Fibroblast of skin of right biceps (primary cell): ENCODE measurements at places on chromosomes 12 and 14.

DNA sequence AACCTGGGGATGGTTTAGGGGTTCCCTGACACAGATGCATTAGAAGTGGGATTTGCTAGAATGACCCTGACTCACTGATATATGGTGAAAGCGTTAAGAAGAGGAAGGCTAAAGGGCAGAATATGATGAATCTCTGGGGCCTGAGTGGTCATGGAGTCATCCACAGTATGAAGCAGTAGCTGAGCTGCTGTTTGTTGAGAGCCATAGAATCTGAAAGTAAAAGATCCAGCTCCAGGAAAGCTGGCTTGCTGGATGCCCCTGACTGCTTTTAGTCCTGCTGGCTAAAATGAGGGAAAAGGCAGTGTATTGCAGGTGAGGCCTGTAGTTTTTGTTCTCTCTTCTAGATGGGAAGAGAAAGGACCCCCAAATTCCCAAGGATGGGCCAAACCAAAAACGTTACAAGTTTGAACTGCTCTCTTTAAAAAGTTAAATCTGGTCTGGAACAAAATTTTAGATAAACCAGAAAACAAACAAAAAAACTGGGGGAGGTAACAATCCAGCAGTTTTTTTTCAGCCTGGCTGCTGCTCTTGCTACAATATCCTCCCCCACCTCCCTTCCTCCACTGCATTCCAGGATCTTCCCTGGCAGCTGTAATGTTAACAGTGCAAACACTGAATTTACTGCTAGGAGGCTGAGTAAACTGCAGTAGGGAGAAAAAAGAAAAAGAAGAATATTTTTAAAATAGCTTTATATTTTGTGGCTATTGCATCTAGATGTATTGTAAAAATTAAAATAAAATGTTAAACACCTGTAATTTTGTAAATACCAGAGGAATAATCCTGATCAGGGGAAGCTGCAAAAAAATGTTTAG, 16.5 kb downstream of the SEL1L start:
- peak; percentile 47 for DNase-seq

DNA sequence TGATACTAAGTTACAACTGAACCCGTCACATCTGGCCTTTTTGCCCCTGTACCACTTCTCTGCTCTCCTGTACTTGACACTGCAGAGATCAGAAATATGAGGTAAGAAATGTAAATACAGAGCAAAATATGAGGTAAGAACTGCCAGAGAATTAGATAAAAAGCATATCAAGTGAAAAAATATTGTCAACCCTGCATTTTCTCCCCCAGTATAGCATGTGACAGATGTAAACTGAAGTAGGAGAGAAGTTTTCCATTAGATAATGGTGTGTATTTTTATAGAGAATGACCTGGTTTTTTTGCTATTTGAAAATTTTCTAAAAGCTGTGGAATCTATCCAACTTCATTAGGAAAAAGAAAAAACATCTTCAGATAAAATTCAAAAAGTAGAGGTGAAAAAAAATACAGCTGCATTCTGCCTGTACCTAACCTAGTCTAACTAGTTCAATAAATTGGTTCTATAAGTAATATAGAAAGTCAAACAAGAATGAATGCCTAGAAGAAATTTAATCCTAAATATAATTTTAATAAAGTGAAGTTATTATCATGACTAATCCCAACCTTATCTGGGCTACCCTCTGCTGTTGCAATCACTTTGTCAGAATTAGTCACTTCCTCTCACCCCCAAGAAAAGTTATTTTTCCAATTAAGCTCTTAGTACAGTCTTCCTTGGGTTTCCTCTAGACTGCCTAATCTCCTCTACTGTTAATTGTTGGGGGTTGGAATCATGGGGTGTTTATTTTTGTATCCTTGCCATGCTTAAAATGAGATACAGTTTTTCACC, 210.0 kb downstream of the RASSF9 start:
- peak; percentile 85 for DNase-seq

- peak; percentile 67 for DNase-seq
These were observed 1096.6 kb downstream of the FLRT2 start for GRCh38 chr14:86626530-86626929.

GRCh38 chr14:99679111-99679510, 5.0 kb upstream of the CYP46A1 start:
- no peak for DNase-seq

DNA sequence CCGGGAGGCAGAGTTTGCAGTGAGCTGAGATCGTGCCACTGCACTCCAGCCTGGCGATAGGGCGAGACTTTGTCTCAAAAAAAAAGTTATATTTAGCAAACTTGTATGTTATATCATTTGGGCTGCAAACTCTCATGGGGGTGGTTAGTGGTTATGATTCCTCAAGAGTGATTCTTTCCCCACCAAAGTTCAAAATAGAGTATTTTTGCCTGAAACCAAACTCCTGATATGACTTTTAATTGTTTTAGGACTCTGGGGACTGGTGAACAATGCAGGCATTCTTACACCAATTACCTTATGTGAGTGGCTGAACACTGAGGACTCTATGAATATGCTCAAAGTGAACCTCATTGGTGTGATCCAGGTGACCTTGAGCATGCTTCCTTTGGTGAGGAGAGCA, 18.6 kb downstream of the HSD17B6 start:
- no peak for DNase-seq

GRCh38 chr12:54521293-54522060, 23.9 kb downstream of the NCKAP1L start:
- no peak for DNase-seq

- DNase-seq, result no peak
These were observed 98.2 kb downstream of the DENND5B start for GRCh38 chr12:31492599-31493196.

DNA sequence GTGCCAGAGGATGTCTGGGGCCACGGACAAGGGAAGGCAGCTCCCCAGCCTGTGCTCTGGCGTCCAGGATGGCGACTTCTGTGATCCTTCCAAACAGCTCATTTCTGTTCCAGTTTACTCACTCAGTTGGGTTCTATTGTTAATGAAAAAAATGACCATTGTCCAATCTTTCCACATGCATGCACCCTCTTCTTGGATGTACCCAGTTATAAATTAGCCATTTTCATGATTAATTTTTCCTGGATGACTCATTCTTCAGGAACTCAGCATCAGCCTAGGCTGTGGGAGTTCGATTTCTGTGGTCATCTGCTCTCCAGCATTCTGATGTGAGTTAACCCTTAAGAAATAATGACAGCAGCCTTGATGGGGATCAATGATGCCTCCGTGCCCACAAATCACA, 926.8 kb downstream of the BCL11B start:
- DNase-seq, result peak; percentile 40

GRCh38 chr14:103097994-103098957, 3.8 kb downstream of the EXOC3L4 start:
- no peak for DNase-seq

GRCh38 chr14:102170061-102170460, 30.4 kb downstream of the WDR20 start:
- no peak for DNase-seq

- peak; percentile 33 for DNase-seq
These were observed 4.4 kb upstream of the SDS start for GRCh38 chr12:113407931-113408600.

DNA sequence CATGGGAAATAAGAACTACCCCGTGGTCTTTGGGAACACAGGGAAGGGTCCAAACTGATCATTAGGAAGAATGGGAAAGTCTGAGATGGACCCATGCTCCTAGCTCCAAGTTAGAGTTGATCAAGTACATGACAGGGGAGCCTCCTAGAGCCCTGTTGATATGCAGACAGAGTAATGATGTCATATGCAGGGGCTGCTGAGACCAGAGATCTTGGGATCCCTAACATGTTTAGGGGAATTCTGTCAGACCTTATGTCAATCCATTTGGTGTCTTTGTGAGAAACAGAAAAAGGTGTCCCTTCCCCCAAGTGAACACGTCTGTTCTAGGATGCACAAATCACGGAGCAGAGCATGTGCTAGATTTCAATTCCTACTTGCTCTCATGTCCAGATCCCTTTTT, 6.6 kb downstream of the SLC25A21 start:
- DNase-seq, result no peak

DNA sequence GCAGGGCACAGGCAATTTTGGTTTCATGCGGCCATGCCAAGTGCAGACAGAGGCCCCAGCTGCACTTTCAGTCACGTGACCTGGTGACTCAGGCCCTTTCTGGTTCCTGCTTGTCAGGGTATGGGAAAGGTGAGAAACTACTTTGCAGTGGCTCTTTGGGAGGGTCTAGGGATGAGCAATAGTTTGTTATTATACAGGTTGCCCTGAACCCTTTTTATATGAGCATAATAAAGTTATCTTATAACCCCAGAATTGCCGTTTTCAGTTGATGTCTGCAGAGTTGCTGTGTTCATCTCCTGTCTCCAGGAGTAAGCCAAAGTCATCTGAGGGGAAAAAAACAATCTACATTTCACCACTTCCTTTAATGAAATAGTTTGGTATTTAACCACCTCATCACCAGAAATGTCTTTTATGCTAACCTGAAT, 30.9 kb upstream of the EMP1 start:
- DNase-seq, result peak; percentile 66

GRCh38 chr12:32305163-32305562, 94.2 kb upstream of the FGD4 start:
- DNase-seq, result peak; percentile 27
